ENCODE measurements at places on chromosomes 16 and 17.

DNA sequence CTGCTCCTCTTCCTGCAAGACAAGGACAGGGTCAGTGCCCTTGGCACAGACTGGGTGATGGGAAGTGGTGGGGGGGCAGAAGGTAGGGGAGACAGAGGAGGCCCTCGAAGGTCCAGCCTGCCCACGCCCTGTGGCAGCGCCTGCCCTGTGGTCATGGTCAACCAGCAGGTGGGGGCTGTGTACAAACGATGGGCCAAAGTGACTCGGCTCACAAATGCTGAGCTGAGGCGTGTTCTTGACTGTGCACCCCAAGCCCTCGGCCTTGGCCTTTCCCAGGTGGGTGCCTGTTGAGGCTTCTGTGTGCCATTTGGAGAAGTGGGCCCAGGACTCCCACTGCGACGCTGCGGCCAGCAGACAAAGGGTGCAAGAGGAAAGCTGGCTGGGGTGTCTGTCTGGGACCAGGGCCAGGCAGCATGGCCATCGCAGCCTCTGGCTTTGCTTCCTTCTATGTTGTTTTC lies 22.6 kb downstream of the MXRA7 start:
- no peak for DNase-seq

GRCh38 chr16:82042144-82042543 lies 7.1 kb downstream of the HSD17B2 start:
- no peak for DNase-seq

DNA sequence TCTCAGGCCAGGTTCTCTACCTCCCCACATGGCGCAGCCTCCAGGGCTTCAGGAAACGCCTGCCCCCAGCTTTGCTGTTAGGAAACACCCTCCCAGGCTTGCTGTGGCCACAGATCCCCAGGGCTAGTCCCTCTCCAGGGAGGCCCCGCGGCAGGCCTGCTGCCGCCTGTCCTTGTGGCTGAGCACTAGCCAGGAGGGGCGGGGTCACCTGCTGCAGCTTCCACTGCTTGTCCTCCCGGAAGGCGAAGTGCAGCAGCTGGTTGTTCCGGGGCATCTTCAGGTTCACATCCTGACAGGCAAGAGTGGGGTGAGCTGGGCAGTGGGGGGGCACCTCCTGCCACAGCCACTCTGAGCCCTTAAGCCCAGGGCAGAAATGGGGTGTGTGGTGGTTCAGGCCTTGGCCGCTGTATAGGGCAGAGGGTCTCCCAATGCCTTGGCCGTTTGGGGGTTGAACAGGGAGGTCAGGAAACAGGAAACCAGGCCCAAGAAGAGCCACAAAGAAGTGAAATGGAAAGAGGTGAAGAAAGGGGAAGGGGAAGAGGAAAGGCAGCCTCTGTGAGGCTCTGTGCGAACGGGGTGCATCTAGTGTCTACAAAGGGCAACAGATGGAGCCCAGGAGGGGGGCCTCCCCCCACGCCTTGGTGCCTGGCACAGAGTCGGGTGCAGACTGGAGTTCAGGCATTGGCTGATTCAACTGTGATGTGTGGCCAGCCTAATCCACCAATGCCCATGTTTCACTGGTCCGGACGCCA lies 2.0 kb downstream of the ROGDI start:
- DNase-seq: peak; percentile 65

GRCh38 chr17:17180141-17180603 lies 26.0 kb downstream of the PLD6 start:
- peak; percentile 52 for DNase-seq

DNA sequence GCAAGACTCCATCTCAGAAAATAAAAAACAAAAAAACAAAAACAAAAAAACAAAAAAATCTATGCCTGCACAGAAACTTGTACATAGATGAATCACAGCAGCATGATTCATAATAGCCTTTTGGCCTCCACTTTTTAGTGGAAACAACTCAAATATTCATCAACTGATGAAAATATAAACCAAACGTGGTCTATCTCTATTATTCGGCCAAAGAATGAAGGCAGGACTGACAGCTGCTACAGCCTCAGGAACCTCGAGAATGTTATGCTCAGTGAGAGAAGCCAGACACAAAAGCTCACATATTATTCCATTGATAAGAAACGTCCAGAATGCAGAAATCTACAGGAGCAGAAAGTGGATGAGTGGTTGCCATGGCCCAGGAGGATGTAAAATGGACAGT lies 19.8 kb downstream of the PPL start:
- no peak for DNase-seq

DNA sequence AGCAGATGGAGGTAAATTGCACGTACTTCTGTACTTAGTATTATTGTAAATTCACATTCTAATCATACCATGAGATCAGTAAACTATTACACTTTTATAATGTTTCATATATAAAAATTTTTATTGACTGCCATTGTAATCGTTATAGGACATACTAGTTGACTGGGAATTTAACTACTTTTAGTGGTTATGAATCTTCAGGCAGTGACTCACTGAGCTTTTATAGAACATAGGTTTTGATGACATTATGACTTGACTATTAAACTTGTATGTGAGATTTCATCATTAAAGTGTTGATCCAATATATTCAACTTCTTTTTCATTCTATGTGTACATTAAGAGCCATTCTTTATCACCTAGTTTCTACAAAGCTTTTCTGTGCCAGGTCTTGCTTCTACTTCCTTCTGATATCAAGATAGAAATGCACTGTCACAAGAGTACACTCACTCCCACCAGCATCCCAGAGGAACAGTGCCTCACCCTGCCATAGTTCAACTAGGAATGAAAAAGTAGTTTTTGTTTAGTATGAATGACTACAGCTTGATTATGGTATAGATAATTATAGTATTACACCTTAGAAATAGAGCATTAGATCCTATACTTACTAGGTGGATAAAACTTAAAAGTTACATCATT lies 142.4 kb upstream of the RBL2 start:
- no peak for DNase-seq

DNA sequence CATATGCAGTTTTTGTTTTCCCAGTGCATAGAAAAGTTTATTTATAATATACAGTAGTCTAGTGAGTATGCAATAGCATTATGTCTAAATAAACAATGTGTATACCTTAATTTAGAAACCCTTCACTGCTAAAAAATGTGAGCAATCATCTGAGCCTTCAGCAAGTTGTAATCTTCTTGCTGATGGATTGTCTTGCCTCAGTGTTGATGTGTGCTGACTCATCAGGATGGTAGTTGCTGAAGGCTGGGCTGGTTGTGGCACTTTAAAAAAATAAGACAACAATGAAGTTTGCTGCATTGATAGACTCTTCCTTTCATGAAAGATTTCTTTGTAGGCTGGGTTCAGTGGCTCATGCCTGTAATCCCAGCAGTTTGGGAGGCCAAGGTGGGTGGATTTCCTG lies 13.9 kb upstream of the CAPNS2 start:
- DNase-seq: no peak

- DNase-seq: no peak
Measured at GRCh38 chr17:36880268-36880905, 56.9 kb upstream of the LHX1 start.

- DNase-seq: no peak
Measured at GRCh38 chr17:15952916-15953790, 8.2 kb downstream of the ADORA2B start.

DNA sequence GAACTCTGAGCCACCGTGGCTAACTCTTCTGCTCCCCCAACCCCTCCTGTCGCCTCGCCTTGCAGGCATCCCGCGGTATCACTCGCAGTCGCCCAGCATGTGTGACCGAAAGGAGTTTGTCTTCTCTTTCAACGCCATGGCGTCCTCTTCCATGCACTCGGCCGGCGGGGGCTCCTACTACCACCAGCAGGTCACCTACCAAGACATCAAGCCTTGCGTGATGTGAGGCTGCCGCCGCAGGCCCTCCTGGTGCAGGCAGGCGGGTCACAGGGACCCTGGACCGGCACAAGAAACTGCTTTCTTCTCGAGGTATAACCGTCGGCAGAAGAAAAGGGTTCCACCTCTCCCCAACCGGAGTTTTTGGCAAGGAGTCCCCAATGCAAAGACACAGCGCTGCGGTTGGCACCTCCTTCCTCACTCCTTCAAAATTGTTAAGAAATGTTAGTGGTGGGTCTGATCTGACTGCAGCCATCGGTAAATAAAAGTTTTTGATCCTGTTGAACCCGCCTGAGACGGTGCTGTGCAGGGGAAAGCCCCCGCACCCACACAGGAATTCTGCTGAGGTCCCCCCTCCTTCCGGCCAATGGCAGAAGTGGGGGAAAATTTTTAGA lies 2.6 kb downstream of the FOXF1 start:
- DNase-seq: no peak

DNA sequence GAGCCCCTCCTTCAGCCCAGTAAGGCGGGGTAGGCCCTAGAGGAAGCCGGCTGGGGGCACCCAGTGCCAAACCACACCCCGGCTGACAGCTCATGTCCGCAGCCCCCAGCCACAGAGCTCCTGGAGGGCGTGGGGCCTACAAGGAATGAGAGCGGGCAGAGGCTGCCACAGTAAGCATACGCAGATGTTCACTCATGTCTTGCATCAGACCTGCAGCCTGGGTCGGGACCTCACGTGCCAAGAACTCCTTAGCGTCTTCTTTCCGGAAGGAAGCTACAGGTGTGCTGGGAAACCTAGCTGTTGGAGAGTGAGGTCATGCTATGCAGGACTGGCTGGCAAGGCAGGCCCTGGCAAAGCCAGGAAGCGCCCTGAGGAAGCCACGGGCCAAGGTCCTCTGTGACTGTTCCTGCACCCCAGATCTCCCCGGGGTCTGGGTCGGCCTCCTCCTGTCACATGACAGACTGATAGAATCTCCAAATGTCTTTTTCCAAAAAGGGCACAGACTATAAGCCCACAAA lies 1.6 kb downstream of the ZNF598 start:
- DNase-seq: peak; percentile 19

GRCh38 chr16:56749672-56750491 lies 20.0 kb downstream of the NUP93 start:
- no peak for DNase-seq

DNA sequence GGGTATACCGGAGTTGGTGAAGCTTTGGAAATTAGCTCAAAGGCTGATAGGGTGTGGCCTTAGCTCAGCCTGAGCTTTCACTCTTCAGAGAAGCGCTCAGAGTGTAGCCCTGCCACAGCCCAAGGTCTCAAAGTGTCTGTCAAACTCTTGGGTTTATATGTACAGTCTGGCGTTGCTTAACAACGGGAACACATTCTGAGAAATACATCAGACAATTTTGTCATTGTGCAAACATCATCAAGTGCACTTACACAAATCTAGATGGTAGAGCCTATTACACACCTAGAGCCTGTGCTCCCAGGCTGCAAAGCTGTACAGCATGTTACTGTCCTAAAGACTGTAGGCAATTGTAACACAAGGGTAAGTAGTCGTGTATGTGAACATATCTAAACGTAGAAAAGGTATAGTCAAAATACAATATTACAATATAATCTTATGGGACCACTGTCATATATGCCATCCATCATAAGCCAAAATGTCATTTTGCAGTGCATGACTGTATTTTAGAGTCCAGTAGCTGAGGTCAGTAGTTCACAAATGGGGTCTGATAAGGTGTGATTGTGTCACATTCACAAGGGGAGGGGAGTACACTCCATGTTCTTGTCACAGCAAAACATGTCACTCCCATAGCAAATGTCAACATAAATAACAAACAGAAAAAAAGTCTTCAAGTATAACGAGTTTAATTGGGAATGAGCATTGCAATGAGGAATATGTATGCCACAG lies 20.6 kb downstream of the CHAD start:
- DNase-seq: no peak

GRCh38 chr16:56282451-56282850 lies 91.2 kb downstream of the GNAO1 start:
- DNase-seq: no peak

- peak; percentile 51 for DNase-seq
Measured at GRCh38 chr16:54285414-54286089, 1.0 kb downstream of the IRX3 start.

DNA sequence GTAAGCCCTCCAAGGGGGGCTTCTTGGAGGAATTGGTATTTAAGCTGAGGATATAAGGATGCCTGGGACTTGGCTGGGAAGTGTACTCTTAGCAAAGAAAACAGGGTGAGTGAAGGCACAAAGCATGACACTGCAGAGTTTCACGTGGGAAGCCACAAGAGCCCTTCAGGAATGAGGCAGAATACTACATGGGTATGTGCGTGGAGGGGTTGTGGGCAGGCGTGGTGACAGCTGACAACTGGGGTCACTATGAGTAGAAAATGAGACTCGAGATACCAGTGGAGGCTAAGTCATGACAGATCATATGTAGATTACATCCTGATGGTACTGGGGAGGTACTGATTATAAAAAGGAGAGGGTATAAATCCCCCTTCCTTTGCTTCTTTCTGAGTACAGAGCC lies 78.1 kb upstream of the XYLT1 start:
- DNase-seq: no peak

- no peak for DNase-seq
Measured at GRCh38 chr16:50251375-50252081, 14.8 kb upstream of the ADCY7 start.

DNA sequence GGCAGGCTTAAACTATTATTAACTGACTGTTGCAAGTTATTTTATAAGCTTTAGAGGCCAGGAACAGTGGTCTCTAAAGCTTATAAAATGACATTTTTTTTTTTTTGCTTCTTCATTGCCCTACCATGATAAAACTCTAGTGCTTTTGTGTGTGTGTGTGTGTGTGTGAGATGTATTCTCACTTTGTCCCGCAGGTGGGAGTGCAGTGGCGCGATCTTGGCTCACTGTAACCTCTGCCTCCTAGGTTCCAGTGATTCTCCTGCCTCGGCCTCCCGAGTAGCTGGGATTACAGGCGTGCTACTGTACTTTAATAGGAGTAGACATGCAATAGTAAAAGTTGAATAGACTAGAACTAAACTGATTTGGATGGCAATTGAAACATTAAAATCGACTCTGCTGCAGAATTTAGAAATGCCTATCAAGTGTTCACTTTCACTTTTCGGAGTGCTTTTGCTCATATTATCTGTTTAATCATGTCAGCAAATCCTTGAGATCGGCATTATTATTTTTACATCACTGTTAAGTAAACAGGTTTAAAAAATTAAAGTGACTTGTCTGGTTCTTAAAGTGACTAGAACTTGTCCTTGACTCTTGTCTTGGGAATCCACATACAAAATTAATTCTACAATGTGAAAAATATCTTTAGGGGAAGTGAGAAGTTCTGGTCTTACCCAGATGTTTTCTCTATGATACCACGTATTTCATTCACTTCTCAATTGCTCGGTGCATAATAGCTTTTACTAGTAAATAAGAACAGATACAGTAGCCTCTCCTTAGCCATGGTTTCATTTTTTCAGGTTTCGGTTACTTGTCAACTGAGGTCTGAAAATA lies 8.4 kb upstream of the PCTP start:
- no peak for DNase-seq

DNA sequence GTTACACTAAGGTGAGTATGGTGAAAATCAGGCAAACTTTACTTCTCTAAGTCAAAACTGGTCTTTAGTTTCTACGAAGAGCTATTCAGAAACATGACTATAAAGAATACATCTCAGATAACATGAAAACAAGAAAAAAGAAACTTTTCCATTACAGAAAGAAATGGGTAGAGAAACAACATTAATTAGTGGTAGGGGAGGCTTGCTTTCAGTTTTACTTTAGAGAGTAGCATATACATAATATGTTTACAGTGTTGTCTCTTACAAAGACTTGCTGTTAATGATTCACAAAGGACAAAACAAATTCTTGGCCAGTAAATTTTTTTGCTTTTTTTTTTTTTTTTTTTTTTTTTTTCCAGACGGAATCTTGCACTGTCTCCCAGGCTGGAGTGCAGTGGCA lies 34.2 kb downstream of the CRLF3 start:
- no peak for DNase-seq

GRCh38 chr16:72743011-72743761 lies 304.7 kb downstream of the ZFHX3 start:
- DNase-seq: no peak
